ENCODE measurements at places on chromosomes 16 and 17.
A peak's percentile ranks its signal among the peaks of the same experiment; 100 is the strongest.

DNA sequence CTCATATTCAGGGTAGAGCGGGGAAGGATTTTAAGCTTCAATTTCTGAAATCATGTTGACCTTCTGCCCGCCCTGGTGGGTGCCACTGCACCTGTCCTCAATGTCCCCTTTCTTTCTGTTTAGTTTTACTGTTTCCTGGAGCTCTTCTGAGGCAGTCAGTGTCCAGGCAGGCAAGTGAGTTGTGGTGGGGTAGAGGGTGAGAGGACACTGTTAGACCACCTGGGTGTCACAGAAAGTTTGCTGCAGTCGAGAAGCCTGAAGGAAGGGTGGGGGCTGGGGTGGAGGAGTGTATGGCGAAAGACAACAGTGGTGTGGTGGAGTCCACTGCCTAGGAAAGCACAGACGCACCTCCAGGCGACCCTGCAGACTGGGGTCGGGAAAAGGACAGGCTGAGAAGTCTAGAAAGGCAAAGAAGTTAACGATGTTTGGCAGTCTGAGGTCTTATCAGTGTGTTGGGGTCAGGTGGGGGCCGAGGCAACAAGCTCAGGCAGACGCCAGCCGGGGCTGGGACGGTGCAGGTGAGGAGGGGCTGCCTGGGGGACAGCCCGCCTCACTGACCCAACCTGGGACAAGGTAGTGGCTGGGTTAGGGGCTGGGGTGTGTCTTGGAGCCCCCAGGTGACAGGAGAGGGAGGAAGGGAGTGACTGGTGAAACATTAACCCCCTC, 23.3 kb upstream of the HOXB13 start:
- no peak for DNase-seq

DNA sequence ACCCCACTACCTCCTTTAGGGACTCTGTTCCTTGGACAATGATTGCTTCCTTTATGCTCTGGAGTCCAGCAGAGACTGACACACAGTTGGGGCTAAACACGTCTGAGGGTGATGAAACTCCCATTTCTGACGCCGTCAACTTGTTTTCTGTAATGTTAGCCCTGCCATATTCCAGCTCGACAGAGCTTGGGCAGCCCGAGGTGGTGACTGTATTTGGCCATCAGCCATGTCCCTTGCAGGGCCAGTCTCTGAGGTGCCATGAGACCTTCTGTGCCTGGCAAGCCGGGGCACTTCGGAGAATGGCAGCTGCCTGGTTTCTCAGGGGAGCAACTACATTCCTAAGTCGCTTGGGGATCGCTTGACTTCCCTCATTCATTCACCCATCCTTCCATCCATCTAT, 278.9 kb upstream of the TNRC6C start:
- no peak for DNase-seq

- no peak for DNase-seq
Observed at GRCh38 chr17:63224644-63225043, 221.5 kb downstream of the CYB561 start.

DNA sequence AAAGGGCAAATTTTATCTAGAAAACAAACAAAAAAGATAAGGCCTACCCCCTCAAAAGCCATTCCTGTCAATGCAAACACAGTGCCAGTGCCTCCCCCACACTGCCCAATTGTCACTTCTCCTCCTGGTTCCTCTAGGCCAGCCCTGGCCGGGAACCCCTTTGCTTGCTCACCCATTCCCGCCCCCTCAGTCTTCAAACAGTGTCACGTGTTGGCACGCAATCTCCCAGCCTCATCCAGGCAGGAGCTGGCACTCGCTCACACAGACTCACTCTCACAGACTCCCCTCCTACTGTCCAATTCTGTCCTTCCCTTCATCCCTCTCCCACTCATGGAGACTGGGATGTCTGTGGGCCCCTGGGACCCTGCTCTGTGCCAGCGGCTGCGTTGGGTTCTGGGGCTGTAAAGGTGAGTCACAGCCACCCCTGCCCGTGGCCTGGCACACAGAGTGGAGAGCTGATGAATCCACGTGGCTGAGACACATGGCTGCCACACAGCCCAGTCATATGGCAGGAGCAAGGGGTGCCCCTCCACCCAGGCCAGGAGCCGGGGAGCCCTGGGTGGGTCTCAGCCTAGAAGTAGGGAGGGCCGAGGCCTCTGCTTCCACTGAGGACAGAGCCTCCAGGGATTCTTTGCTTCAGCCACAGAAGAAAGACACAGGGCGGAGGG, 54.8 kb downstream of the VAC14 start:
- DNase-seq = no peak

DNA sequence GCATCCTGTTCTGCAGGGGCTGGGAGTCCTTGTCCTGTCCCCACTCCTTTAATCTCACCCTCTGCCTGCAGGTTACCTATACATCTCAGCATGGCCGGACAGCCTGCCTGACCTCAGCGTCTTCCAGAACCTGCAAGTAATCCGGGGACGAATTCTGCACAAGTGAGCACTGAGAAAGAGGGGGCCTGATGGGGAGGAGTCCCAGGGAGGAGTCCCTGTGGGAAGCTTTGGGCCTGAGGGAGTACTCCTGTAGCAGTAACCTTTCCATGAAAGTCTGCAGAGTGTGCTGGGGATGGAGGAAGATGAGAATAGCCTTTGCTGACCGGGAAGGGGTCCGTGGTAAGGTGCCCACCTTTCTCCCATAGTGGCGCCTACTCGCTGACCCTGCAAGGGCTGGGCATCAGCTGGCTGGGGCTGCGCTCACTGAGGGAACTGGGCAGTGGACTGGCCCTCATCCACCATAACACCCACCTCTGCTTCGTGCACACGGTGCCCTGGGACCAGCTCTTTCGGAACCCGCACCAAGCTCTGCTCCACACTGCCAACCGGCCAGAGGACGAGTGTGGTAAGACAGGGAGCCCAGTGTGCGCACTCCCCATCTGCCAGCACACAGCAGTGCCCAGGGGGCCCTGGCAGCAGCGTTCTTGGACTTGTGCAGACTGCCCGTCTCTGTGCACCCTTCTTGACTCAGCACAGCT, 14.8 kb downstream of the MIEN1 start:
- no peak for DNase-seq

DNA sequence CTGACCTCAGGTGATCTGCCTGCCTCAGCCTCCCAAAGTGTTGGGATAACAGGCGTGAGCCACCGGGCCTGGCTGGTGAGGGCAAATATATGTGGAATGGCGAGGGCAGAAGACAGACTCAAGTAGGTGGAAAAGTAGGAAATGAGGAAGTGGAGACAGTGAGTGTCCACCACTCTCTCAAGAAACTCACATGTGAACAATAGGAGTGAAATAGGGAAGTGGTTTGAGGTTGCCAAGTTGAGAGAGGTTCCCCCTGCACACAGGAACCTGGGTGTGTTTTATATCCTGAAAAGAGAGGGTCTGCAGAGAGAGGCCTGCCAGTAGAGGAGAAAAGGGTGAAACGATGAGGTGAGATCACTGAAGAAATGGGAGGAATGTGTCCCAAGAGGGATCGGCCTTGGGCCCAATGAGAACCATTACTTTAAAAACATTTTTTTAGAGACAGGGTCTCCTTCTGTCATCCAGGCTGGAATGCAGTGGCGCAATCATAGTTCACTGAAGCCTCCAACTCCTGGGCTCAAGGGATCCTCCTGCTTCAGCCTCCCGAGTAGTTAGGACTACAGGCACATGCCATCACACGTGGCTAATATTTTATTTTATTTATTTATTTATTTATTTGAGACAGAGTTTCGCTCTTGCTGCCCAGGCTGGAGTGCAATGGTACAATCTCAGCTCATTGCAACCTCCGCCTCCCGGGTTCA, 17.1 kb upstream of the CORO1A start:
- no peak for DNase-seq

DNA sequence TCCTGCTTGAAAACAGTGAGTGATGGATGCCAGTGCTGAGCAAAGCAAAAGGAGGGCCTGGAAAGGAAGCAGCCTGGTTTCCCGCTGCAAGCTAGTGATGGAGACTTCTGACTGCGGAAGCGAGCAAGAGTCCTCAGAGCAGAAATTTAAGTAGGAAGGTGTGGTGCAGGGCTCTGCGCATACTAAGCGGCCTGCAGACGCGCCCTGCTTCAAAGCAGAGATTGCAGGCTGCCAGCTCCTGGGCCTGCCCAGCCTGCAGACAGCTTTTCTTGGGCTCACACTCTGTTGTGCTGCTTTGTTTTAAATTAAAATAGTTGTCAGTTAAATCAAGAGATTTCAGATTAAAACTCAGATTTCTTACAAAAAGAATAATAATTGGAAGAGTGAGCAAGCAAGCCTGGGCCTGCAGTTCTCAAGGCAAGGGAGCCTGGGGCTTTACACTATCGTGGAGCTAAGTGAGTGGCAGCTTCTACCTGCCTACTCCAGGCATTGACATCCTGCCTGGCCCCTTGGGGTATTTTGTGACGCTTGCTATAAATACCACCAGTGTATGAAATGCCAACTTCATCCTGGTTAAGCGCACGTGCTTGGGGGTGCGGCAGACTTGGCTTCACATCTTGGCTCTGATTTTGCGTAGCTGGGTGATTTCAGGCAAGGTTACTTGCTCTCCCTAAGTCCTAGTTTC, 237.3 kb downstream of the XYLT1 start:
- no peak for DNase-seq

- DNase-seq = peak; percentile 41
Observed at GRCh38 chr16:53945996-53946395, 242.0 kb downstream of the FTO start.

DNA sequence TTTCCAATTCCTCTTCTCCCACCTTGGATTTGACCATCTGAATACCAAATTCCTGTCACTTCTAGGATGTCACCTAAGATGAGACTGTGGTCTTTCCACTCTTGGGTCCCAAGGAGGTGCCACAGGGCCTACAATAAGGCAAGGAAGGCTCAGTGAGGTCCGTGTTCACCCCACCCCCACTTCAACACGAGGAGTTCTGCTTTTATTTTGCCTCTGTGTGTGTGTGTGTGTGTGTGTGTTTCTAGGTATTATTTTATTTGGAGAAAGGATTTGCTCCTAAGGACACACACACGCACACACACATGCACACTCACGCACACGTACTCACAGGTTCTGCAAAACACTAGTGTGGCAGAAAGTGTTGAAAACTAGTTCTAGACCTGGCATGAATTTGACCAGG, 24.5 kb upstream of the PHOSPHO1 start:
- DNase-seq = no peak

DNA sequence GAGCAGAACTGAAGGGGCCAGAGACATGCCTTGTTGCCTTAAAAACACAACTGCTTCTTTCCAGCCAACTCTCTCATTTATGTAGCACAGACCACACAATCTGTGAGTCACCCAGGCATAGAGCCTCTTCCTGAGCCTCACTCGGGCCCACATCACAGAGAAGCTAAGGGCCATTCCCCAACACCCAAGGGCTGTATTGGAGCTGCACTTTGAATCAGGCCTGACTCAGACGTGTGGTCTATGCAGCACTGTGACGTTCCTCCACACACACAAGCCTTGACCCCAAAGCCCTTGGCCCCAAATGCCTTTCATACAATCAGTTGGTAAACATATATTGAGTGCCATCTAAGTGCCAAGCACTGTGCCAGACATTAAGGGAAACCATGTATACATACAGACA, 308.9 kb upstream of the DYNLRB2 start:
- no peak for DNase-seq

- no peak for DNase-seq
Observed at GRCh38 chr17:29379084-29379991, 10.8 kb upstream of the TAOK1 start.

GRCh38 chr17:62892870-62893338, 73.1 kb upstream of the TANC2 start:
- peak; percentile 63 for DNase-seq

DNA sequence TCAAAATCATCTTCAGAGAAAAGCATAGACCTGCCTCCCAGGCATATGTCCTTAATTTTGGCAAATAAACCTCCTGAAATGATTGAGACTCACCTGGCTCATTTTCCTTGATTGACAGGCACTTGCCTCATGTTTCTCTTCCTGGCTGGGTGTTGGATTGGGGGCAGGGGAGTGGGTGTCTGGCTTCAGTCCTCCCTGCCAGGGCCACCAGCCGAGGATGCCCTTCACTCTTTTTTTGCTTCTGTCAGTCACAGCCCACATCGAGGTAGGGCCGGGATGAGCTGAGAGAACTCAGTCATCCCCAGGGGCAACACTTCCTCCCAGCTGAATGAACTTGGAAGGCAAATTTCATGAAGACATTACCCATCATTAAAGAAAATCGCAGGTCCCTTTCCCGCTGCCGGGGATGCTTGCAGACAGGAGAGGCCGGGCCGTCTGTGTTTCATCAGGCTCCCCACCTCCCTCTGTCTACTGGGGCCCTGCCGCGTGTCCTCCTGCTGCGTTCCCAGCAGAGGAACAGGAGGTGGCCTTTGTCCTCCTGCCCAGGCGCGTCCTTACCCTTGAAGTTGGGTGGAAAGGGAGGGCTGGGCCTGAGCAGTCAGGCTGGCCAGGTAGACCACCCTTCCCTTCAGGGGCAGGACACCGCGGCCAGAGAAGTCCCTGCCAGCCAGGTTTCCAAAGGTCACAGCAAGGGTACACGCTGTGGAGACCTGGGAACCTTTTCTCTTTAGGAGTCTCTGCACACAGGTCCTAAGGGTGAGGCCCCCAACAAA, 11.2 kb upstream of the DNAH17 start:
- DNase-seq = no peak

- DNase-seq = no peak
Observed at GRCh38 chr17:39167476-39167875, 1.5 kb upstream of the ARL5C start.

GRCh38 chr17:81037026-81037797, 2.3 kb downstream of the BAIAP2 start:
- DNase-seq = no peak

DNA sequence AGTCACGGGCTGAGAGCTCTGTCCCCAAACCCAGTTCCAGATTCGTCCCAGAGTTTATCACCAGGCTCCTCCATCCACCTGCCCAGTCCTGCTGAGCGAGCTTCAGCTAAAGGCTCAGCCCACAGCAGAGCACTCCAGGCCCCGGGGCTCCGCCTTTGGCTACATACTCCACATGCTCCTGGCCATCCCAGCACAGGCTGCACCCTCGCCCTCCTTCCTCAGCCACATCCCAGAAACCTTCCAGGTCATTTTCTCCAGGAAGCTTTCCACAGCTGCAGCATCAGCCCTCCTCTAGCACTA, 4.7 kb upstream of the CD2BP2 start:
- no peak for DNase-seq

DNA sequence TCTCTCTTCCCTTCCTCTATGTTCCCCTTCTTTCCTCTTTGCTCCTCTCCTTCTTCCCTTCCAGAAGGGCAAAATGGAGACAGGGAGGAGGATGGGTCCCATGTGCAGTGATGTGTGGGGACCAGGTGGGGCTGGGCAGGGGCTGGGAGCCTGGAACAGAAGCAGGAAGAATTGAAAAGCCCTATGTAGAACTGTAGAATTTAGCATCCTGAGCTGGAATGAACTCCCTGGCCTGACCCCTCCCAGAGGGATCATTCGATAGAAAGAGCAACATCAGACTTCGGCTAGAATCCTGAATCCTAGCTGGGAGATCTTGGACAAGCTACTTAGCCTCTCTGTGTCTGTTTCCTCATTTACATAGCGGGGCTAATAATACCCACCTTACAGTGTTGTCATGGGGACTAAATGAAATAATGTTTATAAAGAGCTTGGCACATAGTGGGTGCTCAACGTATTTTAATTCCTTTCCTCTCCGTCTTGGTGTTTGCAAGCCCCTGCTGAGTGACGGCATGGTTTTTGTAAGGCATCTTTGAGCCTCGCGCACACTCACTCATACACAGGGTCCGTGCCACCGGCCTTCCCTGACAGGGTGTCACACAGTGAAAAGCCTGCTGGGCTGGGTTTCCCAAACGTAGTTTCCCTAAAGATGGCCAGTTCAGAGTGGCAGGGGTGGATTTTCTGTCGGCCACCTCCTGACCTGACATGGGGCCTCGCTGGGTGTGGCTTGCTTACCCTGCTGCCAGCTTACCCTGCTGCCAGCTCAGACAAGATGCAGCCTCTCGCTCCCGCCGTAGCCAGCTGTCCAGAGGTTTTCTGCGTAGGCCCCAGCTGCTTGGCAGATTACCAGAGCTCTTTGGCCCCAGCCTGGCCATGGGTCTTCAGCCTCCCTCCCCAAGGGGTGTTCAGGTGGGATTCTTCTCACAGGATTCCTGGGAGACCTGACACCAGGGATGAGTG, 6.1 kb upstream of the ARHGAP23 start:
- DNase-seq = no peak
